ENCODE measurements at places on chromosomes 6 and 20.

DNA sequence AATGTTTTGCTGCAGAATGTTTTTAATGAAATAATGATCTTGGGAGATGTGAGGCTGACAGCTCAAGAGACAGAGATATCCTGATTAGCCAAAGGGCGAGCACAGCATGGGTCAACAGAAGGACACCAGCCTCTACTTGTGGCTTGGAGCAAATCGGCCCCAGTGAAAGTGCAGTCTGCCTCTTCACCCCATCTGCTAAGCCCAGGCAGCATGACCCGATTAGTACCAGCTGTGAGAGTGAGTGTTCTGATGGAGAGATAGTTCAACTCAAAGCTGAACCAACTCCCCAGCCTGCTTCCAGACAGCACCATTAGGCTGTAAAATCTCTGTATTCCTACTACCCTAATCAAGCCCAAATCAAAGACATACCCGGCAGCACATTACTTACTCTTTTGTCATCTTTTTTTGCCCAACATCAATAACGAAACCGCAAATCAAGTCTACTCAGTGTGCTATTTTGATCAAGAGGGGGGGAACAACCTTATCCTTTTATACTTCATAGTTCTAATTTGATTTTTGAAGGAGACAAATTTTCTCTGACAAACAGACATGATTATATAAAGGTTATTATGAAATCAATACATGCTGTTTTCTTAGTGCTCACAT lies 514.1 kb upstream of the NRSN1 start:
- DNase-seq: no peak

DNA sequence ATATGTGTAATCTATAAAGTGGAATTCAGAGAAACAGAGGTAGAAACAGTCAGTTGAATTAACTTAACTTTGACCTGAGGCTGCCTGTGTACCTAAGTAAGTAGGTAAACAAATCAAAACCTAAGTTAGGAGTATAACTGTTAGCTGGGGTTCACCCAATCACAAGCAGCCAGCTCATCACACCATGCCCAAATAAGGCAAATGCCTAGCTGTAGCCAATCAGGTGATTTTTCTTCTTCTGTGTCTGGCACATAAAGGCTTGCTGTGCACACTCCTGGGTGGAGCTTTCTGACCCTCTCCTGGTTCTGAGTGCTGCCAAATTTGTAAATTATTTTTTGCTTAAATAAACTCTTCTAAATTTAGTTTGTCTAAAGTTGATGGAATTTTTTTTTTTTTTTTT lies 54.7 kb upstream of the TRIM39 start:
- DNase-seq: no peak

- no peak for DNase-seq
Measured at GRCh38 chr20:63134201-63134612, 81.7 kb downstream of the YTHDF1 start.

GRCh38 chr6:22368794-22369193 lies 72.0 kb upstream of the PRL start:
- DNase-seq: no peak

DNA sequence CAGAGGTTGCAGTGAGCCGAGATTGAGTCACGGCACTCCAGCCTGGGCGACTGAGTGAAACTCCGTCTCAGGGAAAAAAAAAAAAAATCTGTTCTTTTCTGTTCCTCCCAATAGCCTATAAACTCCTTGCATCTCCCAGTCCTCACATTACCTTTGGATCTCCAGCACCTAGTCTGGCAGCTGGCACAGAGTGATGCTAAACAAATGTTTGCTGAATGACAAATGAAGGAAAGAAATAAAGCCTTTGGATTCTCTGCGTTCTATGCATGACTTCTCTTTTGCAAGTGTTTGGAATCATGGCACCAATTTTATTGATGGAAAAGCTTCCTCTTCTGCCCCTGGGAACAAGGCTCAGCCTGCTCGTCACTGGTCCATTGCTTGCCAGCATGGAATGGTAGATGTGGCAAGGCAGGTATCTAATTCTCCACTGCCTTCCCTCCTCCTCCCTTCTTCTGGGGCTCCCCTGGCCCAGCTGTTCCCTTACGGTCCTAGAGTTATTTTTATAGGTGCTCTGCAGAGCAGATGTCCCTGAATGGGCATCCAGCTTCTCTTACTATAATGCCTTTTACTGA lies 53.6 kb upstream of the FYN start:
- no peak for DNase-seq

- DNase-seq: no peak
Measured at GRCh38 chr6:119676230-119676629, 326.7 kb upstream of the MAN1A1 start.

DNA sequence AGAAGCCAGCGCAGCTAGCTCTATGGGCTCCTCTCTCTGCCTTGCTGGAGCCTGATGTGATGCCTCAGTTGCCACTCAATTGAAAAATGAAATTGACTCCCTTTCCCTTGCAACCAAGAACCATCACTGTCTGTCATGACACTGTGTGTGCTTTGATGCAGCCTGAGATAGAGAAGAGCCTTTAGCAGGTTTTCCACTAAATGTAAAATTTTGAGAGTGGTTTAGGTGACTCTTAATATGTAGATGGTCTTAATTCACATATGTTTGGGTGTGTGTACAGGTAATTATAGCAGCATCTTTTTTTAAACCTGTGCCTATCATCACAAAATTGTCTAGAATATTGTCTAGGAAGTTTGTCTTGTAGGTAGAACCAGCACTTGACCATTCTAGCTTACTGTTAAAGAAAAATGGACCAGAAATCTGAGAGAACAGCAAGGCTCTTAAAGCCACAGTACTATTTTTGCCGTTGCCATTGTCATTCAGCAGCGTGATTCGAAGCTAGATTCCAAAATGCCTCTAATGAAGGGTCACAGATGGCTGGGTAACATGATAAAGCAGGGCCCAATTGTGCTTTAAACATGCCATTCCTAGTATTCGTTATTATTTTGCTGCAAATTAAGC lies 1.3 kb downstream of the ARFGEF3 start:
- DNase-seq: no peak

DNA sequence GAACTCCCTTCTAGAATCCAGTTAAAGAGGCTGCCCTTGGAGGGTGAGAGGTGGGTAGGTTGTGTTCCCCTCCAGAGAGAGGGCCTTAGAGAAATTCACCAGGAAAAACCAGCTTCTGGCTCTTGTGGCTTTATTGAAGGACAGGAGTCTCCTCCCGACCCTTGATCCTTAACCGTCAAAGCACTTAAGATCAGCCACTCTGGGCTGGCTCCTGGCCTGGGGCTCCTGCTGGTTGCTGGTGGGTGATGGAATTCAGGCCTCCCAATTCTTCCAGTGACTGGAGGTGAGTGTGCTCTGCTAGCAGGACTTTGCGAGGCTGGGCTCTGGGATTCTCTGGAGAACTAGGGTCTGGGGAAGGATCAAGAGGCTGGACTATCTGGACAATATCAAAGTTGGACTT lies 75.6 kb upstream of the LGSN start:
- DNase-seq: no peak

DNA sequence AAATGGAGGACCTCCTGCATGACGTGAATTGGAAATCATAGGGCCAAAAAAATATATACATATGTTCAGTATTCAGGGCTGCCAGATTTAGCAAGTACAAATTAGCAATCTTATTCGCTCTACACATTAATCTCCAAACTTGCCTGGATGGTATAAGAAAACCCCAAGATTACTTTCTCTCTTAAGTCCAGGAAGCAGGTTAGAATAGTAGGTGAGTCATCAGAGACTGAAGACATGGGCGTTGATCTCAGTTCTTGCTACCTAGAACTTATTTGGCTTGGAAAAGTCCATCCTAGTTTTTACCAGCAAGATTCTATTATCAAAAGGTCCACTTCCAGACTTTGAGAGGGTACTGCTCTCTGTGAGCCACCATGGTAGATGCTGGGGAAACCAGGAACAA lies 47.4 kb downstream of the GPR63 start:
- no peak for DNase-seq

DNA sequence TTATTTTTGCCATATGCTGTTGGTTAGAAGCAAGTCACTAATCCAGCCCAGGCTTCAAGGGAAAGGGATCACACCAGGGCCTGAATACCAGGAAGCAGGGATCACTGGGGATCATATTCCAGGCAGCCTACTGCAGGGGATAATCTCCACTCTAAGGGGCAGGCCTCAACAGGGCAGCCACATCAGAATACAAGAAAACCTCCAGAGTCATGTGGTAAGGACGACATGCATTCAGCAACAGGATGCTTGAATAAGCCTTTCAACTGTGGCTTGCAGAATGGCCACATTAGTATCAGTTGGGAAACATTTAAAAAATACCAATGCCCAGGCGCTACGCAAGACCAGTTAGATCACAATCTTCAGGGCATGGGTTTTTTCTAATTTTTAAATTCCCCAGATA lies 109.1 kb downstream of the LY86 start:
- DNase-seq: no peak

- DNase-seq: no peak
Measured at GRCh38 chr6:31896856-31897611, 464 bp downstream of the EHMT2 start.

DNA sequence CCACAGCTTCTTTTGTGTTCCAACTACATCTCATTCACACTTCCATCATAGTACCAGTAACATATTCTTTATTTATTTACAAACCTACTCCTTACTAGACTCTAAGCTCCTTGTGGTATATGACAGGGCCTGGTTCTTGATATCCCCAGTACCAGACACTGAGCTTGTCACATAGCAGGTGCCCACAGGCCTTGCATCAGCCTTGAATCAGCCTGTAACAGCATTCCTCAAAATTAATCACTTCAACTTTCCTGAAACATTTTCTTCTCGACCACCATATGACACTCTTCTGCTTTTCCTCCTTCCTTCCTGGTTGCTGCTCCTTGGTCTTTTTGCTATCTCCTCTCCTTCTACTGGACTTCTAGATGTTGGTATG lies 24.7 kb upstream of the SRPK1 start:
- DNase-seq: no peak

DNA sequence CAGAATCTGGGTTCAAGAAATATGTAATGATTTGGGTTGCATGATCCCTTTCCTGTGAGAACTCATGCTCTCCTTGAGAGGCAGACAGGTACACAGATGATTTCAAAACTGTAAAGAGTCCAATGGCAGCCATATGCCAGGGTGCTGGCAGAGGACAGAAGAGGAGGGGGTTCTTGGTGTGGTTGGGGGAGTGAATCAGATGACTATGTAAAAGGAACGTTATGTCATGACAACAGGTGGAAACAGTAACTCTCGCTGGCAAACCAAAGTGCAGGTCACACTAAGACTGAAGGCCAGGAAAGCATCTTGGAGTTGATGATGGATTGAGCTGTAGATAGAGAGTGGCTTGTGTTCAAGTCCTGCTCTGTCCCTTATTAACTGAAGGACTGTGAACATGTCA lies 20.3 kb downstream of the OR2A4 start:
- no peak for DNase-seq

Measured in GOT3 (cell line).